ENCODE measurements at places on chromosomes 7 and 10.

DNA sequence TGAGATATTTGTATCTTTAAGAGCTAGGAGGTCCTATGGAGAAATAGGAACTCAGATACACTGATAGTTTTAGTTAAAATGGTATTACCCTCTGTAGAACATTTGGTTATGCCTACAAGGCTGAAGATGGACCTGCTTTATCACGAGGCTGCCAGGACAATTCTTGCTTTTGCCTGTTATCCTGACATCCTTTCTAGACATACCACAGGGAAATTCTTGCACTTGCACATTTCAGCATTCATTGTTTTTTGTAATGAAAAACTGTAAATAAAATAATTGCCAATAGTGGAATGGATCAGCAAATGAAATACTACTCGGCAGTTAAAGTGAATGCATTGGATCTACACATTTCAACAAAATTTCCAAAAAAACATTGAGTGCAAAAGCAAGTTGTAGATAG lies 9.7 kb downstream of the COL28A1 start:
- no peak for DNase-seq
- H3K27me3 ChIP-seq = no peaks in the 10 kb centered on the region
- H3K4me1 ChIP-seq = no peaks in the 10 kb centered on the region

- H3K36me3 ChIP-seq = no peaks in the 10 kb centered on the region
- DNase-seq = no peak
- H3K27ac ChIP-seq = no peak overlapping the region
- H3K4me1 ChIP-seq = no peaks in the 10 kb centered on the region
- no peaks in the 10 kb centered on the region for H3K27me3 ChIP-seq
These were observed 168.3 kb downstream of the HERPUD2 start for GRCh38 chr7:35526645-35527044.

DNA sequence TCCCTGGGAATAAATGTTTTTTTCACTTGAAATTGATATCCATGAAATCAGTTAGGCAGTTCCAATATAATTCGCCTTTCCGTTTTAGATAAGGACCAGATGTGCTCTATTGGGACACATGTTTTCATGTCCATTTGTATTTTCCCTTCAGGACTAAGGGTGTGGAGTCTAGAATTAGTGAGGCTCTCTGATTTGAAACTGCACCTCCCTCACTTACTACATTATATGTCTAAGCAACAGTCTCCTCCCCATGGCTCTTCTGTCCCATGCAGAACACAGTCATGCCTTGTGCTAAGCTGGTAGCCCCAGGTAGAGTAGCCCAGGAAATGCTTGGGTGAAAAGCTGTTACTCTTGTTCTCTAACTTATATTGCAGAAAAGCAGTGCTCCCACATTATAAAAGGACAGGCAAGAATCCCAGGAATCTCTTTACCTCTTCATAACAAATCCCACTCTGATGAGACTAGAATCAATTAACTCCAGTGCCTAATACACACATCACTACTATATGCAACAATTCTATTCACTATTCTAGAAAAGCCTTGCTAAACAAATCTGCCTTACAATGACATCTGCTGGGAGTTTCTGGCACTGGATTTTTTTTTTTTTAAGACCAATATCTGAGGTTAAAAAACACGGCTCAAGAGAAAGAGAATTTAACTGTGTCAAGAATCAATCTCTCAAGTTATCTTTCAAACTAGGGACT lies 293.9 kb downstream of the SNX13 start:
- H3K36me3 ChIP-seq = no peaks in the 10 kb centered on the region
- no peaks in the 10 kb centered on the region for H3K27me3 ChIP-seq
- DNase-seq = peak; percentile 52
- no peak overlapping the region for H3K27ac ChIP-seq
- H3K4me3 ChIP-seq = no peak overlapping the region
- peaks cover 3% of the 10 kb centered on the region for H3K4me1 ChIP-seq

DNA sequence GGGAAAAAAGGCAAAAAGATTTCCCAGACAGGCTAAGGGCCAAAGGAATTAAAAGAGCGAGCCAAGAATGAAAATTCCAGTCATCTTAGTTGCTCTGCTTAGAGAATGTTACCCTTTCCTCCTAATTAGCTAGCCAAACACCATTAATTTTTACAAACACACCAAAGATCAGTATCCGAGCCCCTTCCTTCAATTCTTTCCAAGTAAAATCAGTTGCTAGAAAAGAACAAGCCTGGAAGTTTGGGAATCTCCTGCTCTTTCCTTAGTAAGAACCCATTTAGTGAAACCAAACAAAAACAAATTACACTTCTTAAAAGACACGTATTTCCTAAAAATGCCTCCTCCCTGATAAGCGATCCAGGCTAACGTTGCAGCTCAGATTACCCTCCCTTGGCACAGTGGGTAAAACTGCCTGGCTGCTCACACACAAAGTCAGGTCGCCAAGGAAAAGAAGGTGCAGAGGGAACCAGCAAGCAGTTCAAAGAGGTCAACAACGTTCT lies 57.1 kb upstream of the ABLIM1 start:
- DNase-seq = peak; percentile 89
- H3K36me3 ChIP-seq = no peaks in the 10 kb centered on the region
- no peak overlapping the region for H3K27ac ChIP-seq
- peaks cover 6% of the 10 kb centered on the region for H3K4me1 ChIP-seq
- H3K27me3 ChIP-seq = no peaks in the 10 kb centered on the region
- H3K4me3 ChIP-seq = peak overlapping the region; percentile 19

- H3K27ac ChIP-seq = no peak overlapping the region
- peaks cover 27% of the 10 kb centered on the region for H3K4me1 ChIP-seq
- H3K4me3 ChIP-seq = no peak overlapping the region
These were observed 25.2 kb downstream of the DNAJB12 start for GRCh38 chr10:72329290-72330068.

- H3K36me3 ChIP-seq = peaks cover 6% of the 10 kb centered on the region
- H3K27ac ChIP-seq = no peak overlapping the region
- H3K27me3 ChIP-seq = no peaks in the 10 kb centered on the region
- peaks cover 4% of the 10 kb centered on the region for H3K4me1 ChIP-seq
These were observed 123.6 kb downstream of the NKX6-2 start for GRCh38 chr10:132662186-132662920.

GRCh38 chr10:6091630-6092029 lies 2.8 kb downstream of the RBM17 start:
- H3K4me1 ChIP-seq = peaks cover 6% of the 10 kb centered on the region
- no peak for DNase-seq

GRCh38 chr7:153004341-153004740 lies 244.8 kb downstream of the ACTR3B start:
- no peaks in the 10 kb centered on the region for H3K27me3 ChIP-seq
- DNase-seq = no peak
- no peaks in the 10 kb centered on the region for H3K36me3 ChIP-seq
